ENCODE measurements at places on chromosomes 7 and 10. TPM values are rescaled to one million over a fixed set of nuclear protein-coding genes. Genes with fewer than 3 reads are reported as not detected.
A peak's percentile ranks its signal among the peaks of the same experiment; 100 is the strongest.

GRCh38 chr10:47297866-47298540, 2.0 kb upstream of the GDF10 start:
- DNase-seq = no peak

GRCh38 chr7:111113263-111114017, 22.5 kb downstream of the LRRN3 start:
- no peak for DNase-seq

Gene CTAGE15
- not detected for total RNA-seq

Gene PRPS1L1
- not detected for total RNA-seq

Gene CDNF
- total RNA-seq = 1.6 TPM

GRCh38 chr10:100890673-100891317, 22.0 kb upstream of the SLF2 start:
- DNase-seq = no peak

DNA sequence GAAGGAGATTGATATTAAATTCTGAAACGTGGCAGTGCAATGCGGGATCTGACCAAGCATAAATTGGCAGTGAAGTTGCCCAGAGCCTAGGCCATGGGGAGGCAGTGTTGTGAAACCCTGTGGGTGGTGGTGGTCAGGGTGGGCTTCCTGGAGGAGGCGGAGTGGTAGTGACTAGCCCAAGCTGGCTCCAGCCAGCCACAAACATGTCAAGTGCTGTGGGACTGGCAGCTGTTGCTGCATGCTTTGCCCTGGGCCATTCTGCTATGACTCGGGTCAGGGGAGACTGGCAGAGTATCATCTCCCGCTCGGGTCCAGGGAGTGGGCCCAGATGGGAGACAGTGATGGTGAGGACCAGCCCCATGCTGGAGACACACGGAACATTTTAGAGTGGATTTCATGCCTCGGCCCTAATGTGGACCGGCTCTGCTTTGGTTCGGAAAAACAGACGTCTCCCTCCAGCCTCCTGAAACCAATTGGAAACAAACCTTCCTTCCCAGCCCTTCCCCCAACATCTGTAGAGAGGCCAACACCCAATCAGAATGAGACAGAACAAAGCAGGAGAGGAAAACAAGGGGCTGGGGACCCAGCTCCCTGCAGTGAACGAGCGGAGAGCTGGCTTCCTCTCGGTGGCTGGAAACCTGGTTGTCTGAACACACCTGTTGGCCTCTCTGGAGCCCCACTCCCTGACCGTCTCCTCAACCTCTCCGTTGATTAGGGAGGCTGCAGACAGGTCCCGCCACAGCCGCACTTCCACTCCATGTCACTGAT, 58.2 kb downstream of the TMEM270 start:
- DNase-seq = no peak

DNA sequence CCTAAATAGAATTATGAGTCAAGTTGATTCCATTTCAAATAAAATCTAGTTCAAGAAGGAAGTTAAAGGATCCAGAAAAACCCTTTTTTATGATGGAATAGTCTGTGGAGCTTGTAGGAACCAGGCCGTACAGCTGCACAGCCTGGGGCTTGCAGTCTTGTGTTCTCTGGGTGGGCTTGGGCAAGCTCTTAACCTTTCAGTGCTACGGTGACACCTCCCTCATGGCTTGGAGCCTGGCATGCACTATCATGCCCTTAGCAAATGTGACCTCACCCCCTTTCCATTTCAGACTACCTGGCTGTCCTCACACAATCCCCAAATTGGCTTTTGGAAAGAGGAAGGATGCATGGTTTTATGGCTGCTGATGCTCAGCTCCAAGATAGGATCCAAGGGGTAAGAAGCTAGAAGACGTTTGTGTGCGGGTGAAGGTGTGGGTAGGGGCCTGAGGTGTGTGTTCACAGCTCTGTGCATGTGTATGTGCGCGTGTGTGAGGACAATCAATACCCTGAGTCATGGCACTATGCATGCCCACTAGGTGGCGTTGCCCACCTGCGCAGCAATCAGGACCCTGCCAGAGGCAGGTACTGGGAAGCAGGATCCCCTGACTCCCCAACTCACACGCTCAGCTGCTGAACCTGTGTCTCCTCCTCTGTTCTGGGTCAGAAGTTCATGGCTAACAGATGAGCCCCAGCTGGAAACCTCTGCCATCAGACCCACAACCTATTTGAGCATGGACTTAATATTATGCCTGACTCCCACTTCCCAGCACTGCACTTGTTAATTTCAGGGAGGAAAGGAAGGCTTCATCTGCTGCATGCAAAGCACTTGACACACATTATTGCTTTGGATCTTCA, 113.4 kb downstream of the PTPN20 start:
- peak; percentile 60 for DNase-seq

GRCh38 chr10:102615361-102615760, 28.9 kb upstream of the TRIM8 start:
- peak; percentile 30 for DNase-seq

Data from left cardiac atrium (tissue), 4 donors.